T-helper 2 cell treated with Interferon-gamma antibody and Interleukin-4, amounts not matched to agents 5 μg/mL and 100 μg/mL, for 36 hours (primary cell): ENCODE measurements at places on chromosomes 2 and 18.

DNA sequence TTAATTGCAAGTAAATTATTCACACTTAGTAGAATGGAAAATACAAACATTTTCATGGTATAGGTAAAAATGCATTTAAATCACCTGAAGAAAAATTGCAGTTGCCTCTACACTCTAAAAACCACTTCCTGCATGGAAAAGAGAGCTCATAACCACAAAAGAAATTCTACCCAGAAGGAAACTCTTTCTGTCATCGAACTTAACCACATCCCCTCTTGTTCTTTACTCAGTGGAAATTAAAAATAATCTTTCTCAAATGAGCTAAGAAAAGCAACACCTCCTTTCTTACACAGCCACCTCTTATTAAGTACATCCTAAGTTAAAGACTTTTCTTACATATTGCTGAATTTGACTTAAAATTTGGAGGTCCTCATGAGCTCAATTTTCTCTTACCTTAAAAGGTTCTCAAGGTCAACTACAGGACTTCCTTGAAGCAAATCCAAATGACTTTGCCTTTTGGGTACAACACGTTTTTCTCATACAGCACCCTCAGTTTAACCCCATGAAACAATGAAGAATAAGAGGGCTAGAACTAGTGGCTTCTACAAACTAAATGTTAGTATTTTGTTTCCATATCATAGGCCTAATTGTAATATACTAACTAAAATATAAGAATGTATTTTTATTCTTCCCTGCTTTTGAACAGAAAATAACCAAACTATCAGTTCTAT, 109.1 kb upstream of the CRIM1 start:
- peaks cover 55% of the 10 kb centered on the region for H3K4me1 ChIP-seq
- peak overlapping the region; percentile 94 for H3K27ac ChIP-seq

DNA sequence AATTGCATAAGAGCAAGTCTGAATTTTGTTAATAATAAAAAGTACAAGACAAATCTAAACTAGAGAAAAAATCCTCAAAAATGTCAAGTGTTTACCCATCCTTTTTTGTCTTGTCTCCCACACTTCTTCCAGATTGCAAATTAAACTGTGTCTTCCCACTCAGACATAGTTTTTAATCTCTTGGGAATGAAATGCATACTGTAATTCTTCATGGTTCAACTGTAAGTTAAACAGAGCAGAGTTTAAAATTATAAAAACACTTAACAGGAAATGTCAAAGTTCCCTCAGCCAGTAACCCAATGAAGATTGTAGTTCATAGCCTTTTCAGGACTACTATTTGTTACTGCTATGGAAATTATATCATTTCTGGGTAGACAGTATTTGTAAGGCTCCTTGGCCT, 171.8 kb downstream of the UBE2E3 start:
- H3K27me3 ChIP-seq = no peaks in the 10 kb centered on the region
- peaks cover 46% of the 10 kb centered on the region for H3K36me3 ChIP-seq
- H3K4me1 ChIP-seq = peaks cover 42% of the 10 kb centered on the region
- H3K4me3 ChIP-seq = no peak overlapping the region
- no peak overlapping the region for H3K27ac ChIP-seq
- no peak for DNase-seq

DNA sequence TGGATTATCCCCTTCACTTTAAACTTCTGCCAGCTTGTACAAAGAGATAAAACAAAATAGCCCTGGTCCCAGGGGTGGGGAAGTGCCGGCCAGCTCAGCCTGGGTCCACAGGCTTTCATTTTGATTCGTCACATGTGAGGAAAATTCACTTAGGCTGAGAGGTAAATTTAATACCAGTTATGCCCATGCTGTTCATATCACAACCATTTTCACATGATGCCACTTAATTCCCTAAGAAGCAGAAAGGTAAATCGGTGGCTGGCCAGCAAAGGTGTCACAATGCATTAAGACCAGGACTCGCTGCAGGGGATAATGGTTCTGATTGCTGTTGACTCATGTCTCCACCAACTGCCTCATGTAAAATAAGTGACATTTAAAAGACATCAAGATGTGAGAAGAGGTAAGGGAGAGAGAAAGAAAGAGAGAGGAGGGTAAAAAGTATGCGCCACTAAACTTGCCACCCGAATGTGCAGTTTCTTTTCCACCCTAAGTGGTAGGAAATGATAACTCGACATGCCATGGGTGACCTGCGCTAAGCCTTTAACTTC, 261.0 kb upstream of the SIX3 start:
- no peaks in the 10 kb centered on the region for H3K4me1 ChIP-seq
- H3K27me3 ChIP-seq = peaks cover 12% of the 10 kb centered on the region
- H3K36me3 ChIP-seq = no peaks in the 10 kb centered on the region
- H3K27ac ChIP-seq = no peak overlapping the region
- DNase-seq = no peak

- H3K36me3 ChIP-seq = no peaks in the 10 kb centered on the region
- DNase-seq = no peak
- no peak overlapping the region for H3K27ac ChIP-seq
- H3K4me1 ChIP-seq = no peaks in the 10 kb centered on the region
- no peak overlapping the region for H3K4me3 ChIP-seq
Observed at GRCh38 chr2:160241251-160242137, 41.4 kb upstream of the ITGB6 start.

DNA sequence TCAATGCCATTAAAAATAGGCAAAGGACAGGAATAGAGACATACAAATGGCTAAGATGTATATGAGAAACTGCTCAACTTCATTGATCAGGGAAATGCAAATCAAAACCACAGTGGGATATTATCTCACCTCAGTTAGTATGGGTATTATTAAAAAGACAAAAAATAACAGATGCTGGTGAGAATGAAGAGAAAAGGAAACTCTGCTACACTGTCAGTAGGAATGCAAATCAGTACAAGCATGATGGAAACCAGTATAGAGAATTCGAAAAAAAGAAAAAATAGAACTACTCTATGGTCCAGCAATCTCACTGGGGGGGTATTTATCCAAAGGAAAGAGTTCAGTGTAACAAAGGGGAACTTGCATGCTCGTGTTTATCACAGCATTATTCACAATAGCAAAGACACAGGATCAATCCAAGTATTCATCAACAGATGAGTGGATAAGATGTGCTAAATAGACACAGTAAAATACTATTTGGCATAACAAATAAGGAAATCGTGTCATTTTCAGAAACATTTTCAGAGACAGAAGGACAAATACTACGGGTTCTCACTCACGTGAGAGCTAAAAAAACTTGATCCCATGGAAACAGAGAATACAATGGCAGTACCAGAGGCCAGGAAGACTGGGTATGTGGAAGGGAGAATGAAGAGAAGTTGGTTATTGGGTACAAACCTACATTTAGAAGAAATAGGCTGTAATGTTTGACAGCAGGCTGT, 60.6 kb downstream of the CCDC74A start:
- DNase-seq = no peak
- no peaks in the 10 kb centered on the region for H3K4me1 ChIP-seq
- no peak overlapping the region for H3K4me3 ChIP-seq
- no peak overlapping the region for H3K27ac ChIP-seq
- no peaks in the 10 kb centered on the region for H3K36me3 ChIP-seq

DNA sequence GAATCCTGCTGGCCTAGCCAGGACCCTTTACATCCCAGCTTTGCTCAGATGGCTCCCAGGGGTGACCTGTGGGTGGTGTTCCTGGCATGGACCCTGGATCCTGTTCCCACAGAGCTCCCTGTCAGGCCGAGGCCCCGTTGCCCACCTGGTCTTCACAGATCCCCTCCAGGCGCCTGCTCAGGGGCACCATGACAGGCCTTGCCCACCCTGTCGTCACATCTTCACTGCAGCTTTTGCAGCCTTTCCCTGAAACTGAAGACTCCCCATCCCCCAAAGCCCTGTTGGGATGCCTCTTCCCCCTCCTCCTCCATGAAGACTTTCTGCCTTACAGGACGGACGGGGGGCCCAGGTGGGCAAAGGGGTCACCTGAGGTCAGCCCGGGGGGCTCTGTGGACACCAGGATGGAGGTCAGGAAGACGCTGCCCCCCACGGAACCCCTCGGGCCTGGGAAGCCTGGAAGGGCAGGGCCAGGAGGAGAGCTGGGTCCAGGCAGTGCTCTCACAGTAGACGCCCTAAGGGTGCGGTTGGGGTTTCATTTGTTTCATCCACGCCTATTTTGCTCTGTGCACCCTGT, 13.0 kb upstream of the KIF1A start:
- DNase-seq = no peak
- peaks cover 27% of the 10 kb centered on the region for H3K27me3 ChIP-seq
- no peak overlapping the region for H3K27ac ChIP-seq
- no peaks in the 10 kb centered on the region for H3K36me3 ChIP-seq

GRCh38 chr18:39966275-39966674, 1988.8 kb upstream of the PIK3C3 start:
- no peak for DNase-seq
- no peaks in the 10 kb centered on the region for H3K4me1 ChIP-seq
- no peaks in the 10 kb centered on the region for H3K27me3 ChIP-seq

GRCh38 chr2:228828397-228828796, 442.7 kb downstream of the PID1 start:
- H3K27ac ChIP-seq = no peak overlapping the region
- no peaks in the 10 kb centered on the region for H3K27me3 ChIP-seq
- no peak for DNase-seq
- H3K36me3 ChIP-seq = no peaks in the 10 kb centered on the region
- H3K4me3 ChIP-seq = no peak overlapping the region
- H3K4me1 ChIP-seq = no peaks in the 10 kb centered on the region

DNA sequence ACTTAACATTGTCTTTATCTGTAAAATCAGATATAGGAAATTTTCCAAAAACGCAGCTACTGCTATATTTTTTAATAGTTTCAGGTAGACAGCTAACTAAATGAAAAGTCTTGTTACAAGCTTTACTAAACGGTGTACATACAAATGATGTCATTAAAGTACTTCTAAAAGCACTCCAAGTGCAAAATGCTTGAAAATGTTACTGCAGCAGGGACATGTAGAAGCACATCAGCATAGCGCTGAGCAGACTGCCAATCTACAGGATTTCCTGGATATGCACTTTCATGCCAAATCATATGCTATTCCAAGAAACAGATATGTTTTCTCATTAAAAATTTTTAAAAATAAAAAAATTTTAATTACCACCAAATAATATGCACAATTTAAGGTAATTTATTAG, 61.7 kb downstream of the SMAD2 start:
- H3K4me3 ChIP-seq = no peak overlapping the region
- no peak overlapping the region for H3K27ac ChIP-seq
- no peak for DNase-seq
- H3K27me3 ChIP-seq = no peaks in the 10 kb centered on the region

DNA sequence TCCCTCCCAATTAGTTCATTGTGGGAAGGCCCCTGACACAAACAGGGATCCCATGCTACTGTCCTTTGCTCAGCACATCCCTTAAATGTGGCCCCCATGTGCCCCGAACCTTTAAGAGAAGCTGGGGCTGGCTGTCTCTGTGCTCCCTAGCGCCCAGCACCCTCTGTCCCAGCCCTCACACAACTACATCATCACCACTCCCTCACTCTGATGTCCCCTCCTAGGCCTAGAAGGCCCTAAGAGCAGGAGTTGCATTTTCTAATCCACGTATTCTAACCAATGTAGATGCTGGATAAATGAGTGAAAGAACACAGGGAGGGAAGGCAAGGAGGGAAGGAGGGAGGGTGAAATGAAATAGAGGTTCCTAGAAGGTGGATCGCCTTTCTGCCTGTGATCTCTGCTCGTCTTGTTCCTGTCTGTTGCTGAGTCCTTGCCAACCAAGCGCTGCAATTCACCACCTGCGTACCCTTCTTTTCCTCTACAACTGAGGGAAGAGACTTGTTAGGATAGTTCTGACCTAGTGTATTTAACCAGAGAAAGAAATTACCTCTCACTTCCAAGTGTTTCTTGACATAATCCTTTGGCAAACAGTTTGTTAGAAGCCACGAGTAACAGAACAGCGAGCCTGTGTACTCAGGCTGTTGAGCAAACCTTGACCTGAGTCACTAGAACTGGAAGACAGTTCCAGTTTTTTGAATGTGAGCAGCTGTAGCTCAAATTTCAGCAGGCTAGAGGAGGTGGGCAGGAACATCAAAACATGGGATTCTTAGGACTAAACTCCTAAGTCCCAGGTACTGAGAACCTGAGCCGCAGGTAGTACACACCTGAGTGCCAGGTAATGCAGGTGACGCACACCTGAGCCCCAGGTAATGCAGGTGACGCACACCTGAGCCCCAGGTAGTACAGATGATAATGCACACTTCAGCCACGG, 181.5 kb upstream of the ID2 start:
- H3K27ac ChIP-seq = no peak overlapping the region
- H3K4me1 ChIP-seq = peaks cover 18% of the 10 kb centered on the region
- peaks cover 12% of the 10 kb centered on the region for H3K27me3 ChIP-seq
- H3K36me3 ChIP-seq = no peaks in the 10 kb centered on the region
- DNase-seq = no peak
